Left renal cortex interstitium (tissue), 4 donors: ENCODE measurements at places on chromosomes 4 and X.
A peak's percentile ranks its signal among the peaks of the same experiment; 100 is the strongest.

- DNase-seq: no peak
Observed at GRCh38 chr4:15488658-15489470, 19.2 kb downstream of the CC2D2A start.

- DNase-seq: no peak
Observed at GRCh38 chr4:121860121-121860520, 10.2 kb downstream of the BBS7 start.

DNA sequence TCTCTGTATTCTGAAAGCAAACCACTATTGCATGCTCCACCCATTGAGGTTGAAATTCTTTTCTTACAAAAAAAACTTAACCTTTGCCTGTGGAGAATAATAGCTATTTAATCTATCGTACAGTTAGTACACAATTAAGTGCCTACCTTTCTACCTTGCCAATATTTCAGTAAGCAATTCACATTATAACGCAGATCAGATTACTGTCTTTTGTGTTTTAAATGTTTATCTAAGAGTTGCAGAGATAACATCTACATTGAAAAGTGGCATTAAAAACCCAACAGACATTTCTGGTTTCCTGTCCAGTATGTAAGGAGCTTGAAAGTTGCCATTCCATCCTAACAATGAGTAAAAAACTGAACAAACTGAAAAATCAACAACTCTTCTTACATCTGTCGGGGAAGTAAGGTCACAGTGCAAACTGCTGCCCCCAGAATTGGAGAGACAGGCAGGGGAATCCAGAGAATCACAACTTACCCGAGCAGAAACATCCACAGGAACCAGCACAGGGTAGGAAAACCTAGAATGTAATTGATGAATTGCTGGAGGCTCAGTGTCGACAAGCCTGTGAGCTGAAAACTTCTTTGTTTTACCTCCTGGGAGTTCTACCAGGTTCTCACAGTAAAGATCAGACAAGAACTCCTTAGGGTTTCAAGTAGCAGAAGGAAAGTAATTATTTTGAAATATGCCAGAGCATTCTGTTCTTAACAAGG lies 27.3 kb upstream of the ACSL4 start:
- DNase-seq: peak; percentile 7

DNA sequence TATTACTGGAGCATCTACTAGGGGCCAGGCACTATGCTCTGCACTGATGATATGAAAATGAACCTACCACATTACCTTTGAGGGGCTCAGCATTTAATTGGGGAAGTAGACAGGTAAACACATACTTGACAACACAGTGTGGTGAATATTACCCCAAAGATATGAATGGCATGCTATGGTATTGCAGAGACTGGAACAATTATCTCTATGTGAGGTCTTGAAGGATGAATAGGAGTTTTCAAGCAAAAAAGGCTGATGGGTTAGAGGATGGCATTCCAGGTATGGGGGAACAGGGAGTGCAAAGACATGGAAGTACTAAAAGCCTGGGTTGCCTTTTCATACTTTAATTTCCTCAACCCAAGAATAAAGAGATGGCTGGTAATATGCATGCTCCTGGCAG lies 59.1 kb upstream of the CAPN6 start:
- no peak for DNase-seq

DNA sequence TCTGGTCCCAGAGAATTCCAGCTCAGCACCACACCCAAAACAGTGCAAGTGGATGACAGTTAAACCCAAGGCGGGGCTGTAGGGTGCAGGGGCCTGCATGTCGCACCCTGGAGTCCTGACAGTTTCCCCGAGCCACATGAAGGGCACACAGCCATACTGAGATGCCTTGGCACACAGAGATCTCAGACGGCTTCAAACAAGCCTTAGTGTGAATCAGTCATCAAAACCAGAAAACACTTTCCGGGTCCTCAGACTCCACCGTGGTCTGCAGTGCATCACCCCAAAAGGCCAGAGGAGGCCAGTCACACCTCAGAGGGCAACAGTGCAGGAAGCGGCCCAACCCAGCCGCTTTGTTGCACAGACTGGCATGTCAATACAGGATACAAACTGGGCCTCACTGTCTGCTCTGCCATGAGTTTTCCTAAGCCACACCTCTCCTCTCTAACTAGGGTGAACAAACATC lies 64.6 kb upstream of the ENPP6 start:
- DNase-seq: no peak

- DNase-seq: no peak
Observed at GRCh38 chr4:51901363-51901762, 58.4 kb downstream of the DCUN1D4 start.

GRCh38 chr4:171239196-171239595 lies 574.0 kb upstream of the GALNTL6 start:
- no peak for DNase-seq

DNA sequence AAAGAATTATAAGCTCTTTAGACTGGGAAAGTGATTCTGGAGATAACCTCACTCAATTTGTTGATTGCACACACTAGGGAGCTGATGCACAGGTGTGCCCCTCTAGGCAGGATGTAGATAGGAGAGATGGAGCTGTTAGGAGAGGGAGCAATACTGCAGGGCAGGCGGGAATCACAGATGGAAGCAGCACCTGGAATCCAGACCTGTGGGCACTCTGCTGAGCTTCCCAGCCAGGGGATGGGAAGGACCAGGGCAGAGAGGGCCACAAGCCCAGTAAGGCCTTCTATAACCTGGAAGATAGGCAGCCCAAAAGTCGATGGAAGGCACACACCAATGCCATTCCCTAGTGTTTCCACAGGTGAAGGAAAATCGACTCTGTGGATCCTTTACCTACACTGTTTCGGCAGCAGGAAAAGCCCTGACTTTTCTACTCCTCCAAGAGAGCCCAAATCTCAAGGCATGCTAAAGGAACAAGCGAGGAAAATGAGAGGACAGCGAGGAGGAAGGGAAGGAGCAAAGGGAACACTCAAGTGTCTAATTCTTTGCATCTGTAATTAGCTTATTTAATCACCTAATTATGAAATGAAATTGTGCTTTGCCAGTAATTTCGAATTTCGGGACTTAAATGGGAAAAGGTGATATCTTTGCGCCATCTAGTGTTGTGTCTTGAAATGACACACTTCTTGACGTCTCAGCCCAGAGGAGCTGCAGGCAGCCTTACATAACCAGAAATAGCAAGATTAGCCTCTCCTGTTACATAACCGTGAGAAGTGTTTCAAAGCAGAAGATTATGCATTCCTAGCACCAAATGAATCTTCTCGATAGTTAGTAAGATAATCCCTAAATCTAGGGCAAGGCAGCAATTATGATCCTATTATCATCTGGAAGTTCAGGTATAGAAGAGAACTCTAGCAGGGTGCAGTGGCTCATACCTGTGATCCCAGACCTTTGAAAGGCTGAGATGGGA lies 31.0 kb upstream of the TLR3 start:
- peak; percentile 71 for DNase-seq

DNA sequence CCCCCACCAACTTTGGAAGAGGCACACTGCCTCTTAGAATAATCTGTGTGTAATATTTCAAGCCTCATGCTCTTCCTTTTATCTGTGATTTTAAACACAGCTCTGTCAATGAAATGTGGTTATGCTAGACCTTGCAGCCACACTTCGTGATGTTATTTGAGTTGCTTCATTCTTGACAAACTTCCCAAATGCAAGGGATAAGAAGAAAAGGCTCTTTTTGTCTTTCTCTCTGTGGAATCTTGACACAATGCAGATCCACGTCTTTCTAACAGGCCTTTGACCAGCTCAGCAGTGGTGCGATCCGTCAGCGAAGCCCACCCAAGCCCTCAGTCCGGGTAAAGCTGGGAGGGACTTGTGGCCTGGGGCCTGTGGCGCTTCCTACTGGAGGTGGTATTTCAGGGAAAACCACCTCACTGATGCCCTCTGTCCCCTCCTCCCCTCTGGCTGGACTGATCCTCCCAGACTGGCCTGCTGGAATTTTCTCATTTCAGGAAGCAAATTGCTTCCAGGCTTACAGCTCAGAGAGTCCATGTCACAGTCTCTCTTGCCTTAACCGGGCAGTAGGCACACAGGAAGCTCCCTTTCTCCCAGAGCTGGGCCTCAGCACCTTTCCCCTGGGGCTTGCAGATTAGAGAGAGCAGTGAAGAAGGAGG lies 19.5 kb upstream of the CCKAR start:
- no peak for DNase-seq

DNA sequence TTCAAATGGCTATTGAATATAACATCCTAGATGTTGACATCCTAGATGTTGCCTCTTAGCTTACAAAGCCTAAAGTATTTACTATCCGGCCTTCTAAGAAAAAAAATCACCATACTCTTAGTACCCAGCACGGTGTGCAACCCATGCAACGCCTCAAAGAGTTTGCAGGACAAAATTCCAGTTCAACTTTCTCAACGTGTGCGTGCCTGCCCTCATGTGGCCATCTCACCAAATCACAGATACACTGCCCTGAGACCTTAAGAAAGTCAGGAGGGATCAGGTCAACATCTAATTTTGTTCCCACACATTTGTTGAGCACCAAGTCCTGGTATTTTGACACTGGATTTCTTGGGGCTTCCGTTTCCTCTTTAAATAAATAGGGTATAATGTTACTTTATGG lies 68.3 kb downstream of the CRMP1 start:
- DNase-seq: no peak

DNA sequence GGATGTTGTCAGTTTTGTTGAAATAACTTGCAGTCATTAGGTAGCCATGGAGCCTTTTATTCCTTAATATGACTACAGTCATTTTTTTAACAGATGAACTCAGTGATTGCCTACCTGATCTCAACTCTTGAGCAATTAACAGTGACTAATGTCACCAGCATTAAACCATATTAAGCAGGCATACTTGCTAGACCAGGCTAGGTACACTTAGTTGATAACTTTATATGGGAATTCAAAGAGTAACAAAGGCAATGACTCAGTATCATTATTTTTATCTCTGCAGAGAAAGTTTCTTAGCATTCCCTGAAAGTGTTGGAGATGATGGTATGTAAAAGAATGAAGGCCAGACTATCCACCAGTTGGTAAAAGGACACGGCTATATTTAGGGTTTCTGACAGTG lies at the start of gene C4orf54:
Gene C4orf54, minus strand, starts transcription at position 31 of the 400 bp plus-strand sequence. CDS start 3,180 bp downstream, outside the sequence.
- DNase-seq: no peak

DNA sequence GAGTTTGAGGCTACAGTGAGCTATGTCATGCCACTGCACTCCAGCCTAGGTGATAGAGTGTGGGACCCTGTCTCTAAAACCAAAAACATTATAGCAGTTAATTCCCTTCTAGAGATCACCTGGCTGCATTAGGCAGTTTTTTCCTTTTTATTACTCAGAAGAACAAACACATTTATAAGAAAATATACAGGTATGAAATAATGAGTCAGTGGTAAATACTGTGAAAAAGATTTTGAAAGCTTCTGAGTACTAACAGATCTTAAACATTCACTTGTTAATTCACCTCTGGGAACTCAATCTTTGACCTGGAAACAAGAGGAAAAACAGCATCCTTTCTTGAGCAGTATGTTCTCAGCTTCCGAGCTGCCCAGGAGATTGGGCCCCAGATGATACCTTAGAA lies 64.1 kb downstream of the UCHL1 start:
- DNase-seq: no peak

GRCh38 chr4:19104176-19104575 lies 1082.6 kb upstream of the LCORL start:
- no peak for DNase-seq

- no peak for DNase-seq
Observed at GRCh38 chr4:26322346-26322745, 1.5 kb downstream of the RBPJ start.

DNA sequence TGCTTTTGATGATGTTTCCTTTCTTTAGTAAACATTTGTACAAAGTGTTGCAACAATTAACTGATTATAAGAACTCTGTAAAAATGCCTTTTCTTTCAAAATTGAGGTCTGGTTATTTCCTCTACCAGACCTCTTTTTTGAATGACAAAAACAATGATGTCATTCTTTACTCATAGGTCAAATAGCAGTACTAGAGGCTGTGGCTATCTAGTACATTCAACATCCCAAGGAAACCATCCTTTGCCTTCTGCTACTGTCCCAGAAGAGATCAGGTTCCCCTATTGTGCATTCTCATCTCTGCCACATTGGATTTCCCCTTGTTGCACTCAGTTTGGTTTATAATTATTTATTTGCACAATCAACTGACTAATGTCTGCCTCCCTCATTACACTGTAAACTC lies 19.1 kb upstream of the MAD2L1 start:
- DNase-seq: no peak

- DNase-seq: no peak
Observed at GRCh38 chr4:188347339-188347738, 208.1 kb downstream of the TRIML1 start.

GRCh38 chr4:140044337-140044902 lies 109.6 kb downstream of the MAML3 start:
- DNase-seq: no peak
